Left hindlimb (tissue), 1 donor: ENCODE measurements at places on chromosomes 6 and 20.

DNA sequence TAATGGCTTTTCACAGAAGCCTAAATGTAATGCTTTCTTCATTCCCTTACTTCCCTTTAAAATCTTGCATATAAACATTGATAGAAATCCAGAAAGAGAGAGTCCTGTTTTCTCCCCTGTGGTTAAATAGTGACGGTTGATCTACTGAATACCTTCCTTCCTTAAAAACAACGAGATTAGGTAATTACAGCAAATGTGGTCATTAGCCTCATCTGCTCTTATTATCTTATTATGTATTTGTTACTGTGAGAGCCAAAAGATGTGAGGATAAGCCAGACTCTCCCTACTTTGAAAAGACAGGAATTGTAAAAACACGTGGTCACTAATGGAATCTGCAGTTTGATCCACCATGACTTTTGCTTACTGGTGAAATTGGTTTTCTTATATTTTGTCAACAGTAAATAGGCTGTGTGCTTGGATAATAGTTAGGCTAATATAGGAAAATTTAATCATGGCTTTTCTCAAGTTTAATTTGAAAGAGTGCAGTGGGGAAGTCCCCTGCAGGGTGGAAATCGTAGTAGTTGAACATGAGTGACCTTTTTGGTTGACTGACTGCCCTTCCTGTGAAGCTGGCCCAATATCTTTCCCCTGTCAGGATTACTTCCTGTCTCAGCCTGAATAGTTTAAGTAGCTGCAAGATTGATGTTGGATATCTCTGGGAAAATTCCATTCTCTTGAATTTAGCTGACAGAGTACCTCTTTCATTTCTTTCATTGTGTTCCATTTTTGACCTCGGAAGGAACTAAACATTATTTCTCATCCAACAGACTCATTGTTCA lies 62.8 kb downstream of the JARID2 start:
- no peak for DNase-seq

DNA sequence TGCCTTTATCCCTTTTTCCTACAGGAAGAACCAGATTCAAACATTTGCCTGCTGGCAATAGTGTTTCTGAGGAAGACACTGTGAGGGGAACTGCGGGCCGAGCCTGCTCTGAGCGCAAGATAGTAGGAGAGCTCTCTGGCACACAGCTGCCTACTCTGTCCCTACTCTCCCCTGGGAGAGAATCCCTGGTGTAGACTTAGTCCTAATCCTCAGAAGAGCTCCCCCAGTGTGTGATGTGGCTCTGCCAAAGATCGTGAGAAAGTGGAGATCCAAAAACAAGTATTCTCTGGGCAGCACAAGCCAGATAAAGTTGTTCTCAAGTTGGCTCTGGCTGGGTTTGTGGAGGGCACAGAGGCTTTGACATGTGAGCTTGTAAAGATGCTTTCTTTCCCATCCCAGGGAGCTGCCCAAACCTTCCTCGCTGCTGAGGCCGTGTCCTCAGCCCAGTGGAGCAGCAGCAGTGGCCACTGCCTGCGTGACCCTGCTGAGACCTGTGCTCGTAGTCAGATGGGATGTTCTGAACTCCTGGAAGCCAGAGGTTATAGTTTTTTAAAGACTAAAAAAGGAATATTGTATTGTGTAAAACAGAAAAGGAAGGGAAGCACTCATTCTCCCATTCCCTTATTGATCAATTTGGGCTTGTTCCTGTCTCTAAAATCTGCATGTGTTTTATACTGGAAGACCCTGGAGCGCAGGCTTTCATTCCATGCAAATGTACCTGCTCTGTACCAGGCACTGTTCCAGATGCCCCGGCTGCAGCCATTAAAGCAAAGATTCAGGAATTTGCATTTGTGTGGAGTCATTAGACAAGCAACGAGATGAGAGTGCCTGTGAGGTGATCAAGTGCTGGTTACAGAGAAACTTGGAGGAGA lies 30.7 kb downstream of the PNLDC1 start:
- DNase-seq, result no peak

GRCh38 chr6:41451515-41452163 lies 94.5 kb upstream of the FOXP4 start:
- DNase-seq, result peak; percentile 86

DNA sequence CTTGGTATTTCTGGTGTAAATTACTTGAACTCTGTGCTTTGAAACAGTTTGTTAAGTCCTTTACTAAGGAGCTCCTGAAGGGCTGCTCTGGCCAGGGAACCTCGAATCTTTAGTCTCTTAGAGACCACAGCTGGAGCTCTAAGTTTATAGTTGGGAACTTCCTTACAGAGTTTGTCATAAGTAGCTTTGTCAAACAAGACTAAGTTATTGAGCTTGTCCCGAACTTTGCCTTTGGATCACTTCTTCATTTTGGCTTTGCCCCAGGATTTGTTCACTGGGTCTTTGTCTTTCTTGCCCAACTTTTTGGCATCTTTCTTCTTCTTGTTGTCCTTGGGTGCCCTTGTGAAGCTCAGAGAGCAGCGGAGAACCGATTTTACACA lies 64.8 kb downstream of the FAM50B start:
- DNase-seq, result no peak

DNA sequence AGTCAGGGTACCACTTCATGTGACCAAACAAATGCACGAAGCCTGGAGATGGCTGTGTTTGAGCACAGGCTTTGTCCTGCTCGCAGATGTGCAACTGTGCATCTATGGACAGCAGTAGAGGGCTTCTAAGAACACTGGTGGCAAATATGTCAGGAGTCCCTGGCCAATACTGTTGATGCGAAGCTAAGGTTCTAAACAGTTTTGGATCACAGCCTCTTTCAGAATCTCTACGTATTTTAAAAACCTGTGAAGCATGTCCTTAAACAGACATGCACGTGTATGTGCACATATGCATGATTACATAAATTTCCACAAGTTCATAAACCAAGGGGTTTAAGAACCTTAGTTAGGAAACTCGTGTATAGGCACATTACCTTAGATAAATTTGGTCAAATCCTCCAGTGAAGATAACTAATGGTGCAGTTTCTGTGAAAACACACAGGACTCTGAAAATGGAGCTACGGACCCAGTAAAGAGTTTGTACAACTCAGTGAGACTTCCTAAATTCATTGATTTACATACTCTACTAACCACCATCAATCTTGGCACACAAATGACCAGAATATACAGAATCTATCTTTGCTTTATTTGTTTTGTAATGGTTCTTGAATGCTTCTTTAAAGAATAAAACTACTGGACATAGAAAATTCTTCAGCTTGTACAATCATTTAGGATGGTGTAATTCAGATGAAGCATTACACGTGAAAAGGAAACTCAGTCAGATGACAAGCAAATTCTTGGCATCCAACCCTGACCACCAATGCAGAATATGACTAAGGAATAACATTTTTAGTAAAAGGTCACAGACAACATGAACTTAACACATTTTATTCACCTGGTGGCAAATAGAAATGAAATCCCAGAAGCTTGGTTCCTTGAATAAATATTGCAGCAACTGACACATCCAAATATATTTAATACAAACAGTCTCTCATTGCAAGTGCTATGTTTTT lies 27.4 kb downstream of the KCNQ5 start:
- no peak for DNase-seq

DNA sequence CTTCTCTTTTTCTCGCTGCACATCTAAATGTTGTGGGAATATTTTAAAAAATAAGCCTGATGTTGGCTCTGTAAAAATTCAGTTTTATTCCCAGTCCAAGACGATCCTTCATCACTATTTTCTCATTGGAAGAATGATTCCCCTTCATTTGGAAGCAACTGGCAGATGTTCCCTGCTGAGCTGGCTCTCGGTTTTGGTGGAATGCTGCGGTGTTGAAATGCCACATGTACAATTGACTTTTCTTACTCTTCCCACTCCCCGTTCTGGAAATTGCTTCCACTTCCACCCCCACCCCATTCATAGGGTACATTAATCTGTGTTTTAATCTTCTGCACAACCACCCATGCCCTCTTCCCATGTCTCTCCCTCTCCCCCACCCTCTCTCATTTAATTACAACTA lies 496.3 kb upstream of the MAP3K7 start:
- no peak for DNase-seq

- no peak for DNase-seq
Observed at GRCh38 chr6:19834858-19835257, 2.3 kb upstream of the ID4 start.
